ENCODE measurements at places on chromosomes 1 and 21.

DNA sequence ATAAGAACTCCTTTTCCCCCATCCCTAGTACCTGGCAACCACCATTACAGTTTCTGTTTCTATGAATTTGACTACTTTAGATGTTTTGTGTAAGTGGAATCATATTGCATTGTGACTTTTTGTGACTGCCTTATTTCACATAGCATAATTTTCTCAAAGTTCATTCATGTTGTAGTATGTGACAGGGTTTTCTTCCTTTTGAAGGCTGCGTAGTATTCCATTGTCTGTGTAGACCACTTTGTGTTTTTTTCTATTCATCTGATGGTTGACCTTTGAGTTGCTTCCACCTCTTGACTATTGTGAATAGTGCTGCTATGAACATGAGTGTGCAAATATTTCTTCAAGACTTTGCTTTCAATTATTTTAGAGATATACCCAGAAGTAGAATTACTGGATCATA lies 225.8 kb upstream of the L1TD1 start:
- DNase-seq = no peak

DNA sequence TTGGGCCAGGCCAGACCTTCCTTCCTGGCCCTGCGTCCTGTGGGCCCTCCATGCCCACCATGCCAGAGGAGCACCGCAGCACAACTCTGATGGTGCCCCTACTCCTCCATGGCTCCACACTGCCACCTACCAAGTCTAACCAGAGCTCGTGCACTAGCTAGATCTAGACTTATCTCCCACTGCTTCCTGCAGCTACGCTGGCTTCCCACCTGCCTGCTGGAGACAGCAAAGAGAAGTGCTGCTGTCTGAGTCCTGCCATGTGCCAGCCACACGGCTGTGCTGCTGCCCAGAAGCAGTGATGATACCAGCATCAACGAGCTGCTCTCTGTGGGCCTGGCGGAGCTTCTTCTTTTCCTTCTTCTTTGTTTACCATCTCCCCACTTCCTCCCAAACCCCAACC lies 4.5 kb downstream of the GUCA2B start:
- no peak for DNase-seq

GRCh38 chr1:203328714-203329122 lies 22.2 kb downstream of the FMOD start:
- peak; percentile 91 for DNase-seq

DNA sequence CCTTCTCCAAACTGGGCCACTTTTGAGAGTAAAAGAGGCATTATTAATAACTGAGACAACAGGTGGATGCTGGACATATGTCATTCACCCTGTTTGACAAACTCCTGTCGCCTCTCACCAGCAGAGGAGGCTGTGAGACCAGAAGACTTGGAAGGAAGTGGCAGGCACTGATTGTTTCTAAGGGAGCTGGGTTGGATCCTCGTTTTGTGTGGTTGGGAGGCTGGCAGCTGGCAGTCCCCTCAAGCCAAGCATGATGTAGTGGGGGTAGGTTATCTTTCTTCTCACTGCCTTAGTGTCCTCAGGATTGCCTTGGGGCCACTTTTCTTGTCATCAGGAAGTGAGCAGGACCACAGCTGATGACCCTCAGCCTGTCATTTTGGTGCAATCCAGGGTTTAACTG lies 86.5 kb upstream of the KCNJ15 start:
- DNase-seq = peak; percentile 47

DNA sequence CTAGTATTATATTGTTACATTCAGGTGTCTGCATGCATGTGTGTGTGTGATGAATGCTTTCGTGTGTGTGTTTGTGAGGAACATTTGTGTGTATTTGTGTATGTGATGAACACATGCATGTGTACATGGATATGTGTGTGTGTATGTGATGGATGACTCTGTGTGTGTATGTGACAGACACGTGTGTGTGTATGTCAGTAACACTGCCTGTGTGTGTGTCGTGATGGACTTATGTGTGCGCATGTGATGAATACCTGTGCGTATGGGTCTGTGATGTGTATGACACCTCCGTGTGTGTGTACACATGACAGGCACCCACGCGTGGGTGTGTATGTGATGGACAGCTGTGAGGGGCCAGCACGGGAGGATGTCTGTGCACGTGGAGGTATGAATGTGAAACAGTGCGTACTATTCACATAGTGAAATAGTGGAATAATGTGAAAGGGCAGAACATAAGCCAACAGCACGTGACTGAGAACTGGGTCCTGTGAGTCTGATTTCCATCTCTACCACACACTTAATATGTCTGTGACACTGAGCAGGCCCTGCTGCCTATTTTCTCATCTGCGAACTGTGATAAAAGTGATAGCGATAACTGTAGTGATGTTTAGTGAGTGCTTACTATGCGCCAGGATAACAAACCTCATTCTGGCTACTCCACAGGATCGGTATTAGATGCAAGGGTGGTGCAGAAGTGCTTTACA lies 41.8 kb upstream of the CSF3R start:
- DNase-seq = no peak

- DNase-seq = no peak
Observed at GRCh38 chr1:9194024-9194423, 40.5 kb upstream of the H6PD start.

GRCh38 chr1:186841599-186841998 lies 12.8 kb downstream of the PLA2G4A start:
- no peak for DNase-seq

DNA sequence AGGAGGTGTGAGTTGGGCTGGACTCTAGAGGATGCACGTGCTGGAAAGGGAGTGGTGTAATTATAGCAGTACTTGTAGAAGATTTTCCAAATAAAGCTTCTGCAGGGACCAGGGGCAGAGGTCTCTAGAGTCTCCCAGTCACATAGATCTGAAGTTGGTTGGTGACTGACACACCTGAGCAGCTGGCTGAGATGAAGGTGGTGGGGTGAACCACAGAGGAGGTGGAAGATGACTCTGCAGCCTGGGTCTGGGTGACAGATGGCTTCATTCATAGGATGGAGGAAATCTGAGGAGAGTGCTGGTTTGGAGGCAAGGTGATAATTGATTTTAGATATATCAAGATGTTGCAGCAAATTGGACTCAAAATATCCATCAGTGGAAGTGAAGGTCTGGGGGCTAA lies 178.9 kb upstream of the IVNS1ABP start:
- DNase-seq = no peak

GRCh38 chr1:88150330-88150729 lies 533.7 kb upstream of the PKN2 start:
- DNase-seq = no peak

DNA sequence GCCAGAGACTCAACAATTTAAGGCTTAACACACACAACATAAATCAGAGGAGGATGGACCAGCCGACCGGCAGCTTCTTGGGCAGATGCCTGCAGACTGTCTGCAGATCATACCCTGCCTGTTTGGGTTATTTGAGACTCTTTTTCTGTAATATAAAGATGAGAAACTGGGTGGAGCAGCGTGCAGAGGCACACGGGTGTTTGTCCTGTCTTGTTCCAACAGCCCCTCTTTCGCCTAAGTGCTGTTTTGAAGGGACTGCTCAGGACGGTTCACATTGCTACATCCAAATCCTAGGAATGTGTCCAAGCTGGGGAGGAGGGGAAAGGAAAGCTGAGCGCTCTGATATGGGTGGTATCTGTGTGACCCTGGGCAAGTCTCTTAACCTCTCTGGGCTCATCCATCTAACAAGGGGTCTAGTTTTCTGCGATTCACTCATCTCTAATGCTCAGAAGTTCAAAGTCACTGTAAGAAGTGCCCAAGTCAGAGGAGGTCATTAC lies 149.9 kb downstream of the CLIC6 start:
- DNase-seq = no peak

DNA sequence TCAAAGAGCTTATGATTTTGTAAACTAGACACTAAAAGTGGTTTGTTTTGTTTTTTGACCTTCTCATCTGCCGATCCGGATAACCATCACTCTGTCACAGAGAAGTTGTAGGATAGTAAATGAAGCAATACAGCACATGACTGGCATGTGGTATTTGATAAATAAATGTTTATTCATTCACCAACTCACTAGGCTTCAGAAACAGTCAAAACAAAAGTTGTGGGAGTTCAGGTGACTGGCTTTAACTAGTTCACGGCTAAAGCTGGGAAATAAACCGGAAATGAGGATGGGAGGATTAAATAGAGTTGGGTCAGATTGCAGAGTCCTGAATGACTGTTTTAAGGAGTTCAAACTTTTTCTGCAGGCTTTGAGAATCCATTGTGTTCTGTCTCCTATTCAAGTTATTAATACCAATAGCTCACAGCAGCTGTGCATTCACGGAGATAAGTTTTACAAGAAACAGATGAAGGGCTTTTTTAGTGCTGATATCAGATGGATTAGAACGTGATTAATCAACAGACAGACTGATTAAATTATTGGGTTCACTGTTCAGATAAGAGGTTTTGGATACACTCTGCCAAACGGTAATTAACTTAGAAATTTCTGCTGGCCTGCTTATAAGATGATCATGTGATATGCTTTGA lies 463.3 kb downstream of the DPYD start:
- DNase-seq = no peak

DNA sequence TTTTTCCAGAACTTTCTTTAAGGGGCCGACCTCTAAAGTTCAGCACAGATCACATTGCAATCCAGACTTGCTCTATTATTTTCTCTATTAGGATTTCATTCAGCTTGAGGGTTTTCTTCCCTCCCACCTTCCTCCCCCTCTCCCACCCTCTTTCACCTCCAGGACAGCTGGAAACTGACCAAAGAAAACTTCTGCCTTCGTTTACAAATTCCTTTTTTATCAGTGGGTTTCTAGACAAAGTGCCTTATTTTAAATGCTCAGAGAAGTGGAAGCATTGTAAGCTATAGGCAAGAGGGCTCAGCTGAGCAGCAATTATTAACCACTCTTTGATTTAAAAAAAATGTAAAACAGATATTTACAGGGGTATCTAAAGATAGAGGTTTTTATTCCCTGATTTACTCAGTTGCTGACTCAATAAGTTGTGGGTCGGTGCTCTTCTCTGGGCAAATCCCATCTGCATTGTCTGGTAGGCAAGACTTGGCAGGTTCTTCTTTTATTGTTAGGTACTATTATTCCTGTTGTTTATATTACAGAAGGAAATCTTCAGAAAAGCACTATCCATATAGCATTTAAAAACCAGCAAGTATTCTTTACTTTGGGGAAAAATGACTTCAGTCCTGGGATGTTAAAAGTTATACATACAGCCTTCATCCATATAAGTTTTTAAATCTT lies 277.0 kb upstream of the C1orf105 start:
- DNase-seq = no peak

- no peak for DNase-seq
Observed at GRCh38 chr1:203031467-203031866, 5.2 kb downstream of the PPFIA4 start.

GRCh38 chr1:62513013-62513412 lies 76.2 kb downstream of the USP1 start:
- DNase-seq = no peak

DNA sequence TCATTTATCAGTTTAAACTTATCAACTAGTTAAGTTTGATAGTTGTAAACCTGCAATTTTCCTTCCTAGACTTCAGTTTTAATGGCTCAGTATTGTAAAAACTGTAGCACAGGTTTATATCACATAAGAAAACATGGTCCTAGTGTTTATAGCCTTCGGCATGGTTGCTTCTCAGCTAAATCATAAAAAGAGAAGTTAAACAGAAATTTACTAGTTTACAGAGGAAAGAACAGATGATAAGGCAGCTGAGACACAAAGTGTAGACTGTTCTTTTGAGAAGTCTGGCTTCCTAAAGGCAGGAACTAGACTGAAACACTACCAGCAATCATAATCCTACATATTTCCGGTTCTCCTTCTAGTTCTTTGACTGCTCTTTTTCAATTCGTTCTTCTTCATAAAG lies 39.8 kb downstream of the WNT2B start:
- no peak for DNase-seq

GRCh38 chr1:43207229-43207853 lies 35.2 kb downstream of the CFAP57 start:
- DNase-seq = no peak

GRCh38 chr21:45114072-45114471 lies 39.7 kb downstream of the ADARB1 start:
- DNase-seq = no peak

- DNase-seq = no peak
Observed at GRCh38 chr1:175116210-175116798, 48.7 kb downstream of the TNN start.

- no peak for DNase-seq
Observed at GRCh38 chr1:22077728-22078127, 25.2 kb downstream of the CDC42 start.

GRCh38 chr1:236161230-236161629 lies 18.9 kb downstream of the GPR137B start:
- no peak for DNase-seq

DNA sequence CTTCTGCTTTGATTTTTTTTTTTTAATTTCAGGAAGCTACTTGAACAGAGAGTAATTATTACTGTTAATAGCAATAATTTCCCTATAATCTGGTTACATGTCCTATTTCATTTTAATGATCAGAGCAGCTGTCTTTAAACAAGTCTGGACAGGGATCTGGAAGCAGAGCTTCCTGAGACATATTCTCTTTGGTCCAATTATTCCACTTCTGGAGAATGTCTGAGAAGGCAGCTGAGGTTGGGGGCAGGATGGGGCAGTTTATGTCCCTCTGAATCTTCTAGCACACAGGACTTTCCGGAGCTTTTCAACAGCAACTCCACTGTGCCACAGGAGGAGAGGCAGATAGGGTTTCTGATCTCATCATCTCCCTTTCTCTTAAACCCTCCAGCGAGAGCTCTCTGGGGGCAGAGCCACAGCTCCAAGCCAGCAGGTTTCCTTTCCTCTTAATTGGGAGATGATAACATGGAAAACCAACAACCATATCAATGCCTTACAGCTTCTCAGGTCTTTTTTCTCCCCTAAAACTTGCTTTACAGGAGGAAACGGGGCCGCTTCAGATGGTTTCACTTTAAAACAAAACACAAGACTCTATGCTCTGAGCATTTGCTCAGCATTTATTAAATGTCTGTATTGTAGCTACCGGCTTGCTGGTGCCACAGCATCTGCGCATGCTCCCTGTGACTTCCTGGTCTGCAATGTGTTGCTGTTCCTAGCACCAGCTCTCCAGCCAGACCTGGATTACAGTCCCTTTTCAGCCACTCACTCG lies 425.7 kb upstream of the USP24 start:
- DNase-seq = no peak

DNA sequence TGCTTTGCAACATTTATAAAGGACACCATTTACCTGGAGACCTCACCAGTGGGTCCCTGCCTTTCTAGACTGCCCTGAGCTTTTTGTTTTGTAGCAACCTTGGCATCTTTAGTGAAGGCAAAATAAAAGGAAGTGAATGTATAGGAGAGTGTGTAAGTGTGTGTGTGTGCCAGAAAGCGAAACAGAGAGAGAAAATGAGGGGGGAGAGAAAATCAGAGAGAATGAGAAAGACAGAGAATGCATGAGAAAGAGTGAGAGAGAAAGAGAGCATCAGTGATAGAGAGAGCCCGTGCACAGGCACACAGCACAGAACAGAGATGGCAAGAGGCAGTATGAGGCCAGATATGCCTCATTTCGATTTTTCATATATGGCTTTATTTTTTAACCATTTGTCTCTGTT lies 57.5 kb downstream of the HSD3B1 start:
- DNase-seq = no peak

Data from NCI-H1092 (cell line).